ENCODE measurements at places on chromosomes 3 and 15. TPM values are rescaled to one million over a fixed set of nuclear protein-coding genes. Genes with fewer than 3 reads are reported as not detected.

DNA sequence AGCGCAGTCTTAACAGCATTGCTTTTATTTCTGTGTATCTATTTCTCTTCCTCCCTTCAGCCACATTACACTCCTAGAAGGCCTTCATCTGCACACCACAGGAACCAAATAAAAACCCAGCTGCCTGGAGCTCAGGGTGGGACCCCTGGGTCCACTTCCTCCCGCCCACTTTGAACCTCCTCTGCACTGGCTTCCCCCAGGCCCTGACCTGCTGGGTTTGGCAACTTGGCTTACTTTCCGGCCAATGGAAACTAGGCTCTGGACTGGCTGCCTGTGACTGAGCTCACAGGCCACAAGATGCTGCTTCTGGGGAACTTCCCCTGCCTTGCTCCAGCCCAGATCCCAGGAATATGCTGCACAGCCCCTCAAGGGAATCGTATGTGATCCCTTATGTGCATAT lies 89.8 kb downstream of the SEMA5B start:
- DNase-seq, result peak; percentile 60

DNA sequence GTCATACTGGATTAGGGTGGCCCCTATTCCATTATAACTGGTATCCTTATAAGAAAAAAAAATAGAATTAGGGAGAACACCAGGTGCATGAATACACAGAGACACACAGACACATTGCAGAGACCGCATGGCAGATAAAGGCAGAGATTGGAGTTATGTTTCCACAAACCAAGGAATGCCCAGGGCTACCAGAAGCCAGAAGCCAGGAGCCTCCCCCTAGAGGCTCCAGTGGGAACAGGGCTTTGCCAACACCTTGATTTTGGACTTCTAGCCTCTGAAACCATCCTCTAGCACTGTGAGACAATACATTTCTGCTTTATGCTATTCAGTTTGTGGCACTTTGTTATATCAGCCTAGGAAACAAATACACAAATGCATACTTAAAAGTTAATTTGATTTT lies 10.4 kb downstream of the GOLM2 start:
- DNase-seq, result no peak

DNA sequence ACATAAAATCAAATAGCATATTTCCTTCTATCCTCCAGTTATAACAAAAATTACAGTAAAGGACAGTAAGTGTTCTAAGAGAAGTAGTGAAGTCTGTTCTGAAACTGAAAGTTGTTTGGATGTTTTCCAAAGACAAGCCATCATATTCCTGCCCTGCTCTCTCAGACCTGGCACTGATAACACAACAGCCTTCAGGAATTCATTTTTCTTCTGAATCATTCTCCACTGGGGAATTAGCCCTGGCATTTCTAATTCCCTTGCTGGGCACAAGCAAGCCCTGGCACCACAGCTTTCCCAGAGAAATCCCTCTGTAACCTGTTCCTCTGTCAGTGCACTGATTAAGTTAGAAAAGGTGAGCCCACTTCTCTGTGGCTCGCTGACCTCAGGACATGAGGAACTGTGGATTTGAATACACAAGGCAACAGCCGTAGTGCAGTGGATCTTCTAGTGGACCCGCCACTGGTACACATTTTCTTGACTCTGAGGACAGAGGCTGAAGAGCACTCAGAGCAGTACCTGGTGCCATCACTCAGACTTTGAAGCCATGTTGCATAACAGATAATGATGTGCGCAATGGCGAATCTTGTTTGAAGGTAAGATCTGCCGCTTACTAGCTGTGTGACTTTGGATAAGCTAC lies 61.6 kb downstream of the WWTR1 start:
- no peak for DNase-seq

DNA sequence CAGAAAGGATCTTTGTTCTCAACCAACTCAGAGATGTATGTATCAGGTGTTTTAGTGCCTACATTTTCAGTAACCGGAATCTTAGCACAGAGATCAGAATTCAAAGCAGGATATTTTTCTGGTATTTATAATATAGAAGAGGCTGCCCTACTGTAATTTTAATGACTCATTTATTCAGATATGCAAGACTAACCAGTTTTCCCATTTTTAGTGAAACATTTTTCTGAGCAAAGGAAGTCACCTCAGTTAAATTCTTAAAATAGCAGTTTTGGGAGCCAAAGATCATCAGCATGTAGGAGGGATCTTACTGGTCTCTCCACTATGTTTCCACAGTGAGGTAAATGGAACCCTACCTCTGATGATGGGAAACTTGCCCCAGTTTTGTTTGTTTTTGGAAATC lies 42.0 kb downstream of the SRP14 start:
- no peak for DNase-seq

DNA sequence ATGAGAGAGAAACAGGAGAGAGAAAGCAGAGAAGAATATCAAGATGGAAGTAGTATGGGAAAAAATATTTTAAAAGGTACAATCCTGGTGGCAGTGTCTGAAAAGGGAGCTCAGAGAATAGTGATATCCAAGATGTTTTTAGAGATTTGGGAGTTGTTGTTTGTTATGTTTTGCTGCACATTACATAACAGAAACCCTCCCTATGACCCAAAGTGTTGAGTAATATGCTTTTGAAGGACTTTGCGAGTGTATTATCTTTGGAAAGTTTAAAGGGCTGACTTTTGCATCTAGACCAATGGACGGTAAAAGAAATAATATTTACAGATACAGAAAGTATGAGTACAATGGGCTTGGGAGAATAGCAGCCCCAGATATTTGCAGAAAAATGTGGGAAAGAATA lies 759.7 kb downstream of the NTRK3 start:
- DNase-seq, result no peak

- no peak for DNase-seq
Observed at GRCh38 chr3:97899331-97899730, 72.9 kb downstream of the RIOX2 start.

GRCh38 chr3:127147291-127147885 lies 45.5 kb upstream of the PRR23E start:
- no peak for DNase-seq

GRCh38 chr3:187243933-187244524 lies 46.7 kb downstream of the RTP1 start:
- DNase-seq, result no peak

DNA sequence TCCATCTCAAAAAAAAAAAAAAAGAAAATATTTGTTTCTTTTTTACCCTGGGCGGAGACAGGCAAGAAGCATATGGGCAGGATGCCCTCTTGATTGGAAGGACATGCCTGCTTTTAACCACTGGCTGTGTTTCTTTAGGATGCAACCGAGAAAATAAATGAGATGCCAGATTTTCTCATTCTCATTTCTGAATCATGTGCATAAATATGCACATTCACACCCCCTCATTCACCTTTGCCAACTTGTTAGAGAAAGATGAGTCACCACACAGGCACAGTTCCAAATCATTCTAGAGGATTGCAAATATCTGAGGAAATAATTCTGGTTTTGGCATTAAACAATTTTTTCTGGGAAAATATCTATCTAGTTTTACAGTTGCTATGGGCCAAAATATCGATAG lies 3.3 kb downstream of the LIPH start:
- no peak for DNase-seq

DNA sequence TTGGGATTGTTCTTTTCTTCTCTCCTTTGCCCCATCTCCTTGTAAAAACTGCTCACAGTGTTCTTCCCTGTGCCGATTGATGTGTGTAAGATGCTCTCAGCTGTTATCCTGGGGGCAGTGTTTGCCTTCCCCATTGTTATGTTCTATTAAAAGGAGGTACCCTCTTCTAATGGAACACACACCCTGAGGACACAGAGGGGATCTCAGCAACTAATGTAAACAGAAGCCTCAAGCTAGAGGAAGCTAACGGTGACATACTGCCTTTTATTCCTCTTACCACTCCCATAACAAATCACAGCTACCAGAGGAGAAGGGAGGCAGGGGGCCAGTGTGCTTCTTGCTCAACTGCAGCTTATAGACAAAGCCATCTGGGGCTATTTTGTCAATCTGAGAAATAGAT lies 2.2 kb downstream of the TAGLN3 start:
- DNase-seq, result no peak

DNA sequence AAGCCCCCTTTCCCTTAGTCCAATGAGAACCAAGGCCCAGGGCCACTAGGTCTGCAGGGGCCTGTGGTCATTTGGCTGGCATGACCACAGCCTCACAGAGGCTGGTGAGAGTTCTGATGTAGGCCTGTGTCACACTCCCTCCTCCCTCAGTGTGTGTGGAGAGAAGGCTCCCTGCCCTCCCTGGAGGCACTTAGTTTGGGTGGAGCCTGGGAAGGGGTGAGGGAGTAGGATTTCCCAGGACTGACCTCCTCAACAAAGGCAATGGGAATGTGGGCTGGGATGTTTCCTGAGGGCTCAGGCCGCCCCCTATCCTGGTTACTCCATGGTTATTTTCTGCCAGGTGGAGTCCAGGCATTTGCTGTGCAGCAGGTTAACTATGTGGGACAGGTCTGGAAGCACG lies 7.6 kb downstream of the TEX264 start:
- DNase-seq, result no peak

GRCh38 chr3:146334151-146334550 lies 83.2 kb upstream of the PLSCR4 start:
- no peak for DNase-seq

- no peak for DNase-seq
Observed at GRCh38 chr3:136512381-136512780, 239.8 kb downstream of the STAG1 start.

- DNase-seq, result no peak
Observed at GRCh38 chr15:91152896-91153581, 53.0 kb downstream of the SV2B start.

DNA sequence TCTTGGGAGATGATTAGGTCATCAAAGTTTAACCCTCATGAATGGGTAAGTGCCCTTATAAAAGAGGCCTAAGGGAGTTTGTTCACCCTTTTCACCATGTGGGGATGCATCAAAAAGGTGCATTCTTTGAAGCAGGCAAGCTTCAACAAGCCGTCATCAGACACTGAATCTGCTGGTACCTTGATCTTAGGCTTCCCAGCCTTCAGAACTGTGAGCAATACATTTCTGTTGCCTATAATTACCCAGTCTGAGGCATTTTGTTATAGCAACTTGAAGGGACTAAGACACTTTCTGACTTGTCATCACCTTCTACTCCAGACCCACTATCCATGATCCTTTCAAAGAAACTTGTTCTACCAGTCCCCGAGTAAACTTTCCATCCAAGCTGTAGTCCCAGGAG lies 44.6 kb upstream of the LRRC58 start:
- DNase-seq, result no peak

DNA sequence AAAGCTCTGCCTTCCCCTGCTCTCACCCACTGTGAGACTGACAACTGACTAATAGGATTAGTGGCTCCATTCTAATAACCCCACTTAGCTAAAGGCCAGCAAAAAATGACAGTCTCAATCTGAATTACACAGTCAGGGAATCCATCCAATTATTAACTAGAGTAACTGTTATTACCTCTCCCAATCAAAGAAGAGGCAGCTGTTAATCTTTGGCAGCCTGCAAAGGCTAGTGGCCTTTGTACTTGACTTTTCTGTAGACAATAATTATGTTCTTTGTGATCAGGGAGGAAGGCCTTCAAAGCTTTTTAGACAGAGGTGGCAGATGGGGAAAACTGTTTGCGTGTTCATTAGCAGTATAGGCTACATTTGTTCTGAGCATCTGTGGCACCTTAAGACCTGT lies 177.7 kb downstream of the ISL2 start:
- no peak for DNase-seq

GRCh38 chr15:85415783-85416182 lies 35.4 kb downstream of the AKAP13 start:
- DNase-seq, result no peak

GRCh38 chr3:58073301-58074108 lies 65.3 kb downstream of the FLNB start:
- no peak for DNase-seq

- no peak for DNase-seq
Observed at GRCh38 chr15:71049706-71050422, 65.4 kb upstream of the THSD4 start.

DNA sequence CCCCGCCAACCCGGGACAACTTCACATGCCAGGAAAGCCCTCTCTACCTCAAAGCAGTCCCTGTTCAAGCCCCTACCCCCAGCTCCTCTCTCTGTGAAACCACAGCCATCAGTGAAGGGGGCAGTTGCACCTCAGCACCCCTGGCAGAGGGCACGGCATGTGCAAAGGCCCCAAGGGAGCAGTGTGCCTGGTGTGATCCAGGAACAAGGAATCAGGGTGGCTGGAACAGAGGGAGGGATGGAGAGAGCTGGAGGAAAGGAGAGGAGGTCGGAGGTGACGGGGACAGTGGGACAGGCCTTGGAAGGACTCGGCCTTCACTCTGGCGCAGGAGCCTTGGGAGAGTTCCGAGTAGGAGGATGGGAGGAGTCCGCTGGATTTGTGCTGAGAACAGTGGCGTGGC lies 26.5 kb upstream of the IQSEC1 start:
- DNase-seq, result no peak

- DNase-seq, result no peak
Observed at GRCh38 chr3:109687626-109688025, 350.3 kb upstream of the DPPA4 start.

Gene IL17RE
- 9.6 TPM for total RNA-seq

Gene GOLGA6B
- total RNA-seq, result not detected

Gene IVD
- total RNA-seq, result 38.9 TPM

Gene SLC22A13
- total RNA-seq, result 0.48 TPM

Gene UBA3
- 53.0 TPM for total RNA-seq

Gene POPDC2
- total RNA-seq, result 8.5 TPM

Gene ANKRD63
- total RNA-seq, result not detected

Gene MASP1
- total RNA-seq, result 13.9 TPM
